H1 (cell line): ENCODE measurements at places on chromosomes 2 and 18.

GRCh38 chr2:147331790-147332419 is 512.9 kb upstream of the ACVR2A start:
- peak; percentile 55 for DNase-seq

- DNase-seq: no peak
Measured at GRCh38 chr2:168601741-168602140, 145.7 kb downstream of the CERS6 start.

DNA sequence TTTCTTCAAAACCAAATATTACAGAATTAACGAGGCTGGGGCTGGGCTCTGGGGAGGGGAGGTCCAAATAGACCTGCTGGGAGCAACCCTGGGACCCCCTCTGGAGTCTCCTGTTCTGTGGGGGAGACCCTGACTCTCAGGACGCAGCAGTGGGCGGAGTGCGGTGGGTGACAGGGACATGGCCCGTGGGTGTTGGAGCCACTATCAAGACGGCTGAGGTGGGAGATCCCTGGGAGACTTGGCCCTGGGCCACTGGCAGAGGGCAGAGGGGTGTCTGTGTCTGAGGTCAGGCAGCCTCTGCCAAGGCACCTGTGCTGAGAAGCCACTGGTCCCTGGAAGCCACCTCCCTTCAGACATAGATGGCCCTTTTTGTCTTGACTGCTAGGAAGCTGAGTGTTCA is 79.5 kb upstream of the CTDP1 start:
- no peak for DNase-seq

DNA sequence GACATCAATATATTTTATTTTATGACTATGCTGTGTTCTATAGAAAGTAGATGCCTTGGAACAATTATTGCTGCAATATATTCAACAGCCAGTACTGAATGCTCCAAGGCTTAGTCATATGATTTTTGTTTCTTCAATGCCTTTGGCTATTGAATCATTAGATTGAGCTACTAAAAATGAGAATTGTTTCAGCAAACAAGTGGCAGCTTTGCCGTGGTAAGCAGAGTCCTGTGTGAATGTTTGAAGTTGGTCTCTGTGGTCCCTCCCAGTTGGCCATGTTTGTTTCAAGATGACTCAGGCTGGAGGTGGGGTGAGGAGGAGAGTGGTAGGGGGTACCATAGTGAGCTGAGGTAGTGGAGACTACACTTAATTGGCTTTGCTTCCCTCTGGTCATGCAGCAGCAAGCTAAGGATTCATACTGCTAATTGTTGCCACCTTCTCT is 198.6 kb upstream of the EPAS1 start:
- DNase-seq: no peak

DNA sequence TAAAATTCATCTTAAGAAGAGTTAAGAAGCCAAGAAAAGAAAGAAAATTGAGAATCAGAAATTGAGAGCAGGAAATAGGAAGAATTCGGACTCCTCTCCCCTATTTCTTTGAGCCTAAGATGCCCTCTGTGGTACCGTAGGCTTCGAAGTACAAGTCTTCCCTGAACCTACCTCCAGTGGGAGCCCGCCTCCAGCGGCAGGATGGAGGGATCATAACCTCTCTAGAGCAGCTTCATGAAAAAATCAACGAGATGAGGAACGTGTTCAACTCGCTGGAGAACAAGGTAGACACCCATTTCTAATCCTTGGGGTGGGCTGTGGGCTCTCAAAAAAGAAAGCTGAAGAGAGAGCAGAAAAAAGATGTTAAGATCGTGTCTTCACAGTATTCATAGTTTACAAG is 36.3 kb downstream of the ARHGEF33 start:
- peak; percentile 55 for DNase-seq

DNA sequence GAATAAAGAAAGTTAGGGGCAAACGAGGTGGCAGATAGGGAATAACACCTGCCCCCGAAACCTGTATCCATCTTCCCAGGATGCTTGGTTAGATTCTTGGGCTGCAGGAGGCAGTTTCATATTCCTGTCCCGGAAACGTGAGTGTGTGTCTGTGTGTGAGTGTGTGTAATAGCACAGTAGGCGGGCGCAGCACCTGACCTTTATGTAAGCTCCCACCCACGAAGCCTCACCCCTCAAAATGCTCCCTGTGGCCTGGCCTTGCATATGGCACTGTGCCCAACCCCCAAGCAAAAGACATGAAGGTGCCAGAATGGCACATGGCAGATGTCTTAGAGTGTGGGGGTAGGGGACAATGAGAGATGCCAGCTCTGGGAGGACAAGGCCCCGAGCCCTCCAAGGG is 48.9 kb downstream of the EFR3B start:
- DNase-seq: no peak

- no peak for DNase-seq
Measured at GRCh38 chr18:2997846-2998564, 14.9 kb downstream of the LPIN2 start.

DNA sequence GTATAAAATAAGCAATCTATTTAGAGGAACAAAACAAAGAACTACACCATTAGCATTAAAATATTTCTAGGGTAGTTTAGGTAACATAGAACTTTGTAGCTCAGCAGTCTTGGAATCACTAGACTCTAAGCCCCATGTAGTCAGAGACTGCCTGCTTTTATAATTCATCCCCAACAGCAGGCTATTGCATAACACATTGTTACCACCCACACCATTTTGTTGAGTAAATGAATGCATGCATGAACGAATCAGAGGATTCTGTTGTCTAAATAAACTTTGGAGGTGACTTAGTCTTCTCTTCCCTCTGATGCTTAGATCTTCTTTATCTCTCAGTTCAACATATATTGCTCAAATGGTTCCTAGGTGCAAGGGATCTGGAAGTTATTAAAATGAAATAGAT is 167.6 kb upstream of the TNP1 start:
- DNase-seq: no peak

DNA sequence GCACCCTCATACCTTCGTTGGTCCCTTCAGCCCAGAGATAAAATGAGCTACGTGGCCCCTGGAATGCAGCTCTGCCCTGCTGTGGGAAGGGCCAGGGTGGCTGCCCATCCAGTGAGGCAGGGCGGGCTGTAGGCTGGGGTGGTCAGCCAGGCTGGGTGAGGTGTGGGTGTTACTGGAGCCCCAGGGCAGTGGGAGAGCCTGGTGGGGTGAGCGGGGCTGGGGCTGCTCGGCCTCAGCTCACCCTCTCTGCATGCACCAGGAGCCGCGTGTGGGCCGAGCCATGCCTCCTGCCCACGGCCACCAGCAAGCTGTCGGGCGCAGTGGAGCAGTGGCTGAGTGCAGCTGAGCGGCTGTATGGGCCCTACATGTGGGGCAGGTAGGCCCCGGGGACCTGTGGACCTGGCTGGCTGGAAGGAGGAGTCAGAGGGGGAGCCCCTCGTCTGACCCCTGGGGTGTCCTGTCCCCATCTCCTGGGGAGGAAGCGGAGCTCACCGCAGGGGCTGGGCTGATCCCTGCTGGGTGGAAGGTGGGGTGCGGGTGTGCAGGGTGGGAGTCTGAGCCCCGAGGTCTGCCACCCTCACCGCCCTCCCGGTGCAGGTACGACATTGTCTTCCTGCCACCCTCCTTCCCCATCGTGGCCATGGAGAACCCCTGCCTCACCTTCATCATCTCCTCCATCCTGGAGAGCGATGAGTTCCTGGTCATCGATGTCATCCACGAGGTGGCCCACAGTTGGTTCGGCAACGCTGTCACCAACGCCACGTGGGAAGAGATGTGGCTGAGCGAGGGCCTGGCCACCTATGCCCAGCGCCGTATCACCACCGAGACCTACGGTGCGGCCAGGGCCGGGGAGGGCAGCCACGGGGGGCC is 5.5 kb downstream of the RNPEPL1 start:
- no peak for DNase-seq

DNA sequence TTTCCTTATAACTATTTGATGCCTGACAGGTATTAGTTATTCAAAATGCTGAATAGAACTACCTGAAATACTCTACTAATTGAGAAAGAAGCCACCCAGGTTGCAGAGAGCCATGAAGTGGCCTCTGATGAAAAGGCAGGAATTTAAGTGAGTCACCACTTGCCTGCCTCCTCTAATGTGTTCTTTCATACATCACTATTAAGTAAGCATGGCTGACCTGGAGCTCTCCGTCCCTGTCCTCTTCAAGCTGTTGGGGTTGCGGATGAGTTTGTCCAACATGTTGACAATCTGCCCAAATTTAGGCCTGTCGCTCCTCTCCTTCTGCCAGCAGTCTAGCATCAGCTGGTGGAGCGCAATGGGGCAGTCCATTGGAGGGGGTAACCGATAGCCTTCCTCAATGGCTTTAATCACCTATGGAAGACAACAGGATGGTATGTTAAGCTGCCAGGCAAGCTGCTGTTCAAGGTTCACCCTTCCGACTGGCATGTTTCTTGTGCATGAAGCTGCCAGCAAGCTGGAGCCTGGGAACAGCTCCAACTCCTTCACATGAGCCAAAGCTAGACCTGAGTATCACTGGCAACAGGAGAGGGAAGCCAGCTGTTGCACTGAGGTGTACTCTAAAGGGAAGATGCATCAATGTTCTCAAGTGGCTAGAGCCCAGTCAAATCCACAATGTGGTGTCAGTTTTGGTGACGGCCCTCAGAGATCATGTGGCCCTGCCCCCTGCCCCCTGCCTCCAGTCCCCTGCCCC is 142.2 kb downstream of the EPHA4 start:
- no peak for DNase-seq

- DNase-seq: no peak
Measured at GRCh38 chr2:74005786-74006185, 21.1 kb downstream of the TET3 start.

DNA sequence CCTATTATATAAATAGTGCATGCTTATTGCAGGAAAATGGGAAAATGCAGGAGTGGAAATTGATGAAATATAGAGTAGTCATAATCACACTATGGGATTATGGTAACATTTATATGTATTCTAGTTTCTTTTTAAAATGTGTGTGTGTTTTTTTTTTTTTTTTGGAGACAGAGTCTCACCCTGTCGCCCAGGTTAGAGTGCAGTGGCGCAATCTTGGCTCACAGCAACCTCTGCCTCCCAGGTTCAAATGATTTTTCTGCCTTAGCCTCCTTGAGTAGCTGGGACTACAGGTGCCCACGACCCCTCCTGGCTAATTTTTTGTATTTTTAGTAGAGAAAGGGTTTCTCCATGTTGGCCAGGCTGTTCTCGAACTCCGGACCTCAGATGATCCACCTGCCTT is 47.0 kb downstream of the BIRC6 start:
- no peak for DNase-seq

- DNase-seq: peak; percentile 53
Measured at GRCh38 chr2:234427081-234428061, 69.5 kb downstream of the ARL4C start.

- no peak for DNase-seq
Measured at GRCh38 chr2:218003281-218003944, 618 bp upstream of the TNS1 start.

DNA sequence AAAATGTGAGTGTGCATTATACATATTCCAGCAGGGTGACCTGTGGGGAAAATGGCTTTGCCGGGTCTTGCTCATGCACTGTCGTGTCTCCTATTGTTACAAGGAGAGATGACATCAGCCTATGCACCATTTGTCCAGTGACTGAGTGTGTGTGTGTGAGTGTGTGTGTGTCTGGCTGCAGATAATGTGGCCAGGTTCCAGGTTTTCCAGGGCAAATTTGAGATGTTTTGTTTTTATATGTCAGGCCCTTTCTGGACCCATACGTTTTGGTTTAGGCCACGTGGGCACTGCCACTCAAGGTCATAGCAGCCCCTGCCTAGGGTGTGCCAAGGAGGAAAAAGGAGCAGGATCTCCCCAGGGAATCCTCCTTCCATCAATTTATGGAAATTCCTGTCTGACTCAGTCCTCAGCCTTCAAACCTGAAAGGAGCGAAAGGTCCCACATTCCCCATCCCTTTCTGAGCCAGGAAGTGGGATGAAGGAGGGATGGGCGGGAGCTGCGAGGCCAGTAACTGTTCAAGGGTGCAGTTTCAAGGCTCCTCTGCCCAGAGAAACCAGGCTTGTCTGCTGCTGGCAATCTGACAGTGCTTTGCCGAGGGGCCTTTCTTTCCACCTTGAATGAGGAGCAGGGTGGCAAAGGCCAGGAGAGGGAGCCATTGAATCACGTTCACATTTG is 93.0 kb upstream of the SMAD2 start:
- peak; percentile 65 for DNase-seq

DNA sequence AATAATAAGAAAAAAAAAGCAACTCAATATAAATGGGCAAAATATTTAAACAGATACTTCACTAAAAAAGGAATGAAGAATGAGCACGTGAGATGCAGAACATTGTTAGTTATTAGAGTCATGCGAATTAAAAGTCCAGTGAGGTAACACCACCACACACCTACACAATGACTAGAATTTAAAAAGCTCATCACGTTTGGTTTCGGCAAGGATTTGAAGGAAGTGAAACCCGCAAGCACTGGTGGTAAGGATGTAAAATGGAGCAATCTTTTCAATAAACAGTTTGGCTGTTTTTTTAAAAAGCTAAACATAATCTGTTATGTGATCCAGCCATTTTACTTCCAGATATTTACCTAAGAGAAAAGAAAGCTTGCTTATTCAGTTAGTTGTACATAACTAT is 1181.6 kb upstream of the CELF4 start:
- DNase-seq: no peak

GRCh38 chr2:170408461-170409163 is 230.7 kb downstream of the MYO3B start:
- no peak for DNase-seq

DNA sequence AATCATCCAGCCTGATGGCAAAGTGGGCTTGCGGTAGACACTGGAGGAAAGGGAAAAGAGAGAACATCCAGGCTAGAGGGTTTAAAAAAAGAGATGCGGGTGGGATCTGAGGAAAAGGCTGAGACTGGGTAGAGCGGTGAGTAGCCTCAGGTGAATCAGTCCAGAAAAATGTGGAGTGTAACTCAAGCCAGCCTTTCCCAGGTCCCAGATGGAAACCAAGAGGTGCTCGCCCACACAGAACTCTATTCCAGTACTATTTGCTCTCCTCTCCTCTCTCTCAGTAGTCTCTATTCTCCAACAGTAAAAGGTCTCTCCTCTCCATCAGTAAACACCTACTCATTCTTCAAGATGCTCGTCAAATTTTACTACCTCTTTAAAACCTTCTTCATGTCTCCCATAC is 38.3 kb upstream of the NRP2 start:
- DNase-seq: no peak

DNA sequence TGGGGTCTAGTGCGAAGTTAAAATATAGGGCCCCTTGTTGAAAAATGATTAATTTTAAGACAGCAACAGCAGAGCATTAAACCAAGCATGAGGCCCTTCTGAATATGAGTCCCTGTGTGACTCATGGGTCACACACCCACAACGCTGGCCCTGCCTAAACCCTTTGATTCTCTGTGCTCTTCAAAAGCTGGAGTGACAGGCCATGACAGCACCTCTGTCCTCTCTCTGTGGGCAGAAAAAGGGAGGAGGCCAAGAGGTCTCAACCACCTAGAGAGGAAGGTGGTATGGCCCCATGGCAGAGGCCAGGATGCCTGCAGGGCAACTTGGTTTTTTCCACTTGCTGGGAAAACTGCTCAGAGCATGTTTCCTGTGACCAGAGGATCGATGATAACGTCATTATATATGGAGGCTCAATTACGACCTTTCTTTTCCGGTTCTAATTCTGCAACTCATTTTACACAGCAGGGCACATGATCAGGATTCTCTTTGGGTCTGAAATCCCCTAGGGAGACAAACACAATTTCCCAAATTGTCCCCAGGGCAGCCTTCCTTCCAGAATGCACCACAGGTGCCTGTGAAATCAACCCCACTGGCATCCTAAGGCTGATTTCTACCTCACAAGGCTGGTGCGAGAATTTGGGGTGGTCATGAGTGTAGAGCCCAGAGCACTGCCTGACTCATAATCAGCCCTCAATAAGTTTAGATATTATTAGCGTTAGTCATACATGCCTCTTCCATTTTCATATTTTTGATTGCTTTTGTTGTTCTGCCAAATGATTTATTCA is 102.0 kb upstream of the PPP1CB start:
- no peak for DNase-seq

- DNase-seq: no peak
Measured at GRCh38 chr2:128347701-128348539, 29.3 kb upstream of the HS6ST1 start.
